ENCODE measurements at places on chromosomes 12 and 14.
A peak's percentile ranks its signal among the peaks of the same experiment; 100 is the strongest.

GRCh38 chr12:93876360-93876759, 199.2 kb downstream of the CRADD start:
- no peak for DNase-seq

DNA sequence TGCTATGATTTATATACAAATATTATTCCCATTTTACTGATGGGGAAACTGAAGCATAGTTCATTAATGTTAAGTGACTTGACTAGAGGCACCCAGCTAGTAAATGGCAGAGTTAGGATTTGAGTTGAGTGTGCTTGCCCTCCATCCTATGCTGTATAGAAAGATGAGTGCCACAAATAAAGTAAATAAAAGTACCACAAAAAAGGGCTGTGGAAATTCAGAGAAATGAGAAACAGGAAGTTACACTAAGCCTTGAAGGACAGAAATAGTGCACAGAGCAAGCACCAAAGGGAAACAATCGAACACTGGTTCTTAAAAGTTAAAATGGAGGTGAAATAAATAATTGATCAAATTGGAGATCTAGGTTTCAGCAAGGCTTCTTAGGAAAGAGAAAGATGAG, 9.2 kb upstream of the ABCD2 start:
- no peak for DNase-seq

DNA sequence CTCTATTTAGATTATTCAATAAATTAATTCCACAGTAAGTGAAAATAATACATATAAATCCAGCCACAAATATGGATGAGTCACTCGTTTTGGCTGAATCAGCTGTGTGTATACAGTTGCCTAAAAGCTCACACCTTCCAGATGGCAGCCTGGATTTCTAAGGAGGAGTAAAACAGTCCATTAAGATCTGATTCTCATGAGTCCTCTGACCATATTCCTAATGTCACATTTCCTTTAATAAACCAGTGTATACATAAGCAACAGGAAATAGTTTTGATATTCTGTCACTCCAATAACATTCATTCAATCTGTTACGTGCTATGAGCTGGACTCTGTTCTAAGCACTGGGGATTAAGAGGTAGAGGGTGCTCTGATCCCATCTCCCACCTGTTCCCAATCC, 21.8 kb downstream of the MDM1 start:
- DNase-seq: no peak

- DNase-seq: peak; percentile 59
These were observed 16.5 kb downstream of the PRKCH start for GRCh38 chr14:61337893-61338292.

GRCh38 chr14:29446971-29447370, 480.7 kb downstream of the PRKD1 start:
- DNase-seq: no peak

All from T-helper 2 cell treated with Interferon-gamma antibody and Interleukin-4, amounts not matched to agents 5 μg/mL and 100 μg/mL, for 36 hours (primary cell).